ENCODE measurements at places on chromosomes 1 and 21.

GRCh38 chr1:153805886-153806719, 30.9 kb downstream of the SLC27A3 start:
- no peak for DNase-seq

DNA sequence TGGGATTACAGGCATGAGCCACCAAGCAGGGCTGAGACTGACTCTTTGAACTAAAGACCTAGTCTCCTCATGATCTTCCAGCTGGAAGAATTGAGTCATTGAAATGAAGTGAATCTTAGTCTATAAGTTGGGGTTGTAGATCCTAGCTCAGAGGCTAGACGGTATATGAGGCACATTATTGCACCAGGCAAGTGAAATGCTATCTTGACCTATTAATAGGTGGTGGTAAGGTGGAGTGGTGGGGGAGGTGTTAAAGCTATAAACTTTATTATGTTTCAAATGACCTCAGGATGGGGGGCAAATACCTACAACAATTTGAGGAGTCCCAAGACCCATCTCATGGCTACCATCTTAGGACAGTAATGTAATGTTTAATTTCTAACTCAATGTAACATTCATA, 36.8 kb upstream of the SLC16A1 start:
- DNase-seq: no peak

- DNase-seq: no peak
Observed at GRCh38 chr21:45496968-45497845, 45.0 kb downstream of the SLC19A1 start.

DNA sequence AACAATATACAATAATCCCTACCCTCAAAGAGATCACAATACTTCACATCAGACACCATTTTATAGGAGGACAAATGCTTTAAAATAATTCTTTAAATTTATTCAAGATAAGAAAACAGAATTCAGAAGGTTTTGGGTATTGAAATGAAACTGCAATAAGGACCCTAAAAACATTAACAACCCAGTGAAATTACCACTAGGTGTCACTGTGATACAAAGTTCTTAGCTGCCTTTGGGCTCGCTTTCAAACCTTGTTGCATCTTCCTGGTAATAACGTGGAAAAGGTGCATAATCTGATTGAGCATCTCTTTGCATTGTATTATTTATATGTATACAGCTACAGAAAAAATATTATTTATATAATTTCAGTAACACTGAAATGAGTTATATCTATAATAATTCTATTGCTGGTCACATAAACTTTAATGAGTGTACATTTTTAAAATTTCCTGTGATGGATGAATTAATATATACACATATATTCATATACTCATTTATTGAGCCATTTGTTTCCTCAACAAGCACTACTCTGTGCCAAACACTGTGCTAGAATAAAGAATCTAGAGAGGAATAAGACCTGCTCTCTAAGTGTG, 185.2 kb downstream of the FAF1 start:
- no peak for DNase-seq

- DNase-seq: no peak
Observed at GRCh38 chr1:155909894-155910293, 1.3 kb downstream of the RIT1 start.

DNA sequence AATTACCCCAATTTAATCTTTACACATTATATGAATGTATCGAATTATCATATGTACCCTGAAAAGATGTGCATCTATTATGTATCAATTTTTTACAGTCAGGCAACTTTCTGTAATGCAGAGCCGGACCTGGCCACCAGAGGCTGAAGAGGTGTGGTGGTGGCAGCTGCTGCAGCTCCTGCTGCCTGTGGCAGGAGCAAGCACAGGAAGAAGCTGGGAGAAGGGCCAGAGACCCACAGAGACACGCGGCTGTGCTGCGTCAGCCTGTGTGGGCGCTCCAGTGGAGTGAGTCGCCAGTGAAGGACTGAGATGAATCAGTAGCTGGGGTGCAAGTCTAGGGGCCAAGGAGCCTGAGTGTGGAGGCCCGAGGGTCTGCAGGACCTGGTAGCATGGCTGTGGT, 74.3 kb upstream of the COG2 start:
- DNase-seq: peak; percentile 27

- DNase-seq: no peak
Observed at GRCh38 chr1:153958961-153959260, 499 bp upstream of the CRTC2 start.

DNA sequence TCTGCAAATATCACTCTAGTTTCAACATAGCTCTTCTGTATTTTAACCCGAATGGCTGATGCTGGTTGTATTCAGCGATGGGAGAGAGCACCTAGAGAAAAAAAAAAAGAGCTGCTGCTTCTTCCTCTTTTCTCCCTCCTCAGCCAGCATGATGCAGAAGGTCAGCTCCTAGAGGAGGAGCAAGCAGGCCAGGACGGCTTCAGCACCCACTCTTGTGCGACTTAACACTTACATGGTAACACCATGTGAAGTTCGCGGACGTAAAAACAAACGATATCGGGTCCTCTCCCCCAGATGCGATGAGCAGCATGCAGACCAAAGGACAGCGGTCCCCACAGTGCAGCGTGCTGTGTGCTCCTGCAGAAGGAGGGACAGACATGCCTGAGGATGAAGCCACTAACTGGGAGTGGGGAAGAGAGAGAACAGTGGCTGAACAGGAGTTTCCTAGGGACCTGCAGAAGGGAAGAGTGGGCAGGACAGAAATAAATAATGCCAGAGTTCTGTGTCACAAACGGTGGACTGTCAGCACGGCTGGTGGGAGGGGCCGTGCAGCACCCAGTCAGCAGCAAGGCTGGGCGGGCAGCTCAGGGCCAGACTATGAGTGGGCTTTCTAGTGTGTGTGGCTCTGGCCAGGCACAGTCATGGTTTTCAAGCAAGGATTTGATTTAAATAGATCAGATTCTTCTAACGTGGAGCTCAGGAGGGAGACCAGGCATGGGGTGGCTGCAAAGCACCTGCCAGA, 11.4 kb upstream of the B3GALT5 start:
- DNase-seq: no peak

DNA sequence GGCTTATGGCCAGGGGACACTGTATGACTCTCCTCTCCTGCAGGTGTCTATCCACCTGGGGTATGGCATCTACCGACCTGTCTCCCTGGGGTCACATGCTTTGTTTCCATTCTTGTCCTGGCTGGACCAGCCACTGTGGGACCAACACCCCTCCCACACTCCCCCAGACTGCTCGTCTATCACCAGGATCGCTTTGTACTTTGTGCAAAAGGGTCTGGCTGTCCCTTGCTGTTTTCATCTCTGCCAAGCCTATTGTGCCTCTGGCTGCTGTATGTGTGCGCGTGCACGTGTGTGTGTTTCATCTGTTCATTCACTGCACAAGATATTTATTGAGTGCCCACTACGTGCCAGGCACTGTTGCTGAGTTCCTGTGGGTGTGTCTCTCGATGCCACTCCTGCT, 25.5 kb downstream of the ETNK2 start:
- DNase-seq: no peak

- DNase-seq: peak; percentile 38
Observed at GRCh38 chr21:14864211-14865021, 200.4 kb downstream of the NRIP1 start.

DNA sequence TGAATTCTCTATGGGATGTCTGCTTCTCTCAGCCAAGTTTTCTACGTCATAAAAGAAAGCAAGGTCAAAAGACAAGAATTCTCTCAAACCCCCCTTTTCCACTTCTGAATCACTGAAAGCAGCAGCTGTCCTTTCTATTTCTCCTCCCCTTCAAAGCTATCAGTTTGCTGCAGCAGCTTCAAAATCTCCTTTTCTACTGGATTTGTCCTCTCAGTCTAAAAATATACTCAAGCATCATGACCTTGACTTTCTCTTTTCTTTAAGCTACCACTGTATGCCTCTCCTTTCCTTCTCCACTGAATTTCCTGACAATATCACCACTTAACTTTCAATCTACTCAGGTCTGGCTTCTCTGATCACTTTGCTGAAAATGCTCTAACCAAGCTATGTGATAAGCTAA, 1.9 kb downstream of the WDR64 start:
- no peak for DNase-seq

- no peak for DNase-seq
Observed at GRCh38 chr21:27526451-27526850, 559.6 kb upstream of the ADAMTS5 start.

DNA sequence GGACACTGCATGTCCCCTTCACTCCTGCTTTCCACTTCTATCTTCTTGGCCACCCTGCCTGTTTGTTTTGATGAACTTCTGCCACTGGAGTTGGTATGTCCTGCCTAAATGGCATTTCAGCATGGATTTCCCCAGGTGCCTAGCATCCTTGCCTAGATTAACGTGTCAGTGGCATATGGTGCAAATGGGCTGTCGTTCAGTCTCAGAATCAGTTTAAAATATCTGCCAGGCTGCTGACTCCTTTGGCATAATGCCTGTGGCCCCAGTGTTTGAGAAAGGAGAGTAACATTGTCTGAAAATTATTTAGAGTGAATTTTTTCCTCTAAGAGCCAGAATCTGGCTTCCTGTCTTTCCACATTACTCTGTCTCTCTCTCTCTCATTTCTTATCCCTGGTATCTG, 64.9 kb upstream of the BARHL2 start:
- no peak for DNase-seq

DNA sequence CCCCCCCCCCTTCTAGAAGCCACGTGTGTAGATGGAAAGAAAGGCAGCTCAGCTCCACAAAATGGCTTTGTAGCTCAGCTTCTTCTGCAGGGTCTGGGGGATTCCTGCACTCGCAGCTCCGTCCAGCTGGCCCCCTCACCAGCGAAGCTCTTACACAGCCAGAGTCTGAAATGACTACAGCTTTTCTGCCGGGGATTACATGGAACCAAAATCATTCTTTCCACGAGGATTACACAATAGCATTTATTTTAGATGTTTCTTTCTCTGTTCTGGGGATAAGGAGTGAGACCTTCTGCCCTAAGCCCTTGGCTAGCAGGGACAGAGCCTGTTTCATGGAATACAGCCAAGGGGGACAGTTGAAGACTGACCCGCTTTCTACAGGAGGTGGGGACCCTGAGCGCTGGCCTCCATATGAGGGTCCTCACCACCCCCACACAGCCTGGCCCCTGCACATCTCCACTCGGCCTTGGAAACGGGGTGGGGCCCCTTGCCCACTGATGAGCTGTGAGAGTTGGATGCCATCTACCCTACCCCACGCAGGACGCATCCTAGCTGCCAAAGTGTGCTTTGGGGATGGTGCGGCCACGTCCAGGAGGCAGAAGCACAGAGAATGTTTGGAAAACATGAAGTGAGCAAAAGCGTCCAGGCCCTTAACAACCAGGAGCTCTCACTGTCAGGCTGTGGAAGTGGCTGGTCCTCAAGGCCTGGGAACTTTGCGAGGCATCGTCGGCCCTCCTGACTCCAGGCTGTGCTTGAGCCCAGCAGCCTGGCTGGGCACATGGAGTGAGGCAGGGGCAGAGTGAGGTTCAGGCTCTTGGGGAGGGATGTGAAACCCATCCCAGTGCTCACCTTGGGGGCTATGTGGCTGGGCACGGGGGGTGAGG, 14.5 kb downstream of the ACTRT2 start:
- no peak for DNase-seq

DNA sequence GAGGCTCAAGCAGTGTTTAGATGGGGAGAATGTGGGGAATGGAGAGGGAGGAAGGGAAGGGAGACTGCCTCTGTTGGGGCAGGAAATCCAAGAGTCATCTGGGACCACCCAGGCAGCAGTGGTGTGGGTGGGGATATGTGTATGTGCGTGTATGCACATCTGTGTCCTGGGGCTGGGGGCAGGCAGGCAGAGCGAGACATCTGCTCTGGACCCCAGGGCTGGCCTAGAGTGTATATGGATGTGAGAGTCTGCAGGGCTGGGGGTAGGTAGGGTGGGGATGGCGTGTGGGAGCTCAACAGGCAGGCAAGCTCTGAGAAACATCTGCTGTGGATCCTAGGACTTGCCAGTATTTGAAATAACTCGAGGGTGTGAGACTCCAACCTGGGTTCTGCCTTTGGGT, 3.5 kb downstream of the PTCH2 start:
- no peak for DNase-seq

GRCh38 chr1:232327899-232328298, 302.0 kb downstream of the SIPA1L2 start:
- DNase-seq: no peak

GRCh38 chr1:116540088-116540487, 30.7 kb downstream of the CD58 start:
- no peak for DNase-seq

- DNase-seq: no peak
Observed at GRCh38 chr1:178533121-178533946, 20.4 kb downstream of the TEX35 start.

- no peak for DNase-seq
Observed at GRCh38 chr1:55150880-55151588, 64.1 kb downstream of the USP24 start.

DNA sequence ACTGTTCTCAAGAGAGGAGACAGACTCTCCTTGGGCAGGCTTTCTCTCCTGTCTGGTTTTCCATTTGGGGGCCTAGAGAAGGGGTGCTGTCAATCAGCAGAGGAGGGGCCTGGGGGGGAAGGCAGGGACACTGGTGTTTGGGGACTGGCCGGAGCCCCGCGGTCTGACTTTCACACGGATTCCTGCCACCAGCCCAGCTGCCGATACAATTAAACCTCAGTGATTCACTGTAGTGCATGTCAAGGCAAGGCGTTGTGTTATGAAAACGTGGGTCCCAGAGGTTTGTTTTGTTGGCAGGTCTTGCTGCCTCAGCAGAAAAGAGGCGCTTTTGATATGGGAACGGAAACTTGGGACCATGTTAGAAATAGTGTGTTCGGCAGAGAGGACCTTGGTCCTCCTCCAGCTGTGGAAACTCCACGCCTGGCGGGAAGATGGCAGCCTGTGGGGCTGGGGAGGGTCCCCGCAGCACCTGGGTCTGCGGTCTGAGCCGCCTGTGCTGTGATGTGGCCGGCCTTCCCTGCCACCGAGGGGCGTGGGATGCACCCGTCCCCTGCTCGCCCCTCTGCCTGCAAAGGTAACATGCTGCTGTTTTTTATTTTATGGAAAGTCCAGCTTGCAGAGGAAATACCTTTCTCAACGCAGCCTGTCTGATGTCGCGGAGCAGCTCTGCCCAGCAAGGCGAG, 47.6 kb downstream of the SPSB1 start:
- no peak for DNase-seq

GRCh38 chr1:70467531-70467930, 56.5 kb downstream of the CTH start:
- DNase-seq: no peak

DNA sequence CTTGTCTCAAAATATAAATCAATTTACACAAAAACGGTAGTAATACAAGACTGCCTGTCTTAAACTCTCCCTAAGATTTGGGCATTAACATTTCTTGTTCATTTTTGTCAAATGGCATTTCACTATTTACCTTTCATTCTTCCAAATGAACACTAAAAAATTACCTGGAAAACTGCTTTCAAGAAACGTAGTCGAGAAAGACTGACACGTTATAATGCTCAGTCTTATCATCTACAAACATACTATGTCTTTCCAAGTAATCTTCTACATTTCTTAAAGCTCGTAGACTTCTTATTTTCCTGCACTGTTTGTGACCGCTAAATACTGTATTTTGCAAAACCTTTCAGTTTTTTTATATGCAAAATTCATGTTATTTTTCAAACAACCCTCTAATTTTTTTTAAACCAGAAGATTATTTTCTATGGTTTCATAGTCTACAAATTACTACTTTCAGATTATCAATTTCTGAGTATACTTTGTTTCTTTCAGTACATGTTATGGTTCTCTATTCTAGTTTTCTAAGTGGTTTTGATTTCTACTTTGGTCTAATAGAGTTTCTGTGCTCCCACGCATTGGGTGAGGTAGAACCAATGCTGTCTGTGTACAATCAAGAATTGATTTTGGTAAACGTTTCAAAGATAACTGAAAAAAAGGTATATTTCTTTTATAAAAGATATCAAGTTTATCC, 336.4 kb downstream of the SMYD3 start:
- no peak for DNase-seq

- no peak for DNase-seq
Observed at GRCh38 chr1:121518726-121519041, 333.9 kb downstream of the SRGAP2C start.
